ENCODE measurements at places on chromosomes 1 and 21.

GRCh38 chr1:12554521-12555305 is 63.3 kb downstream of the DHRS3 start:
- no peak for DNase-seq

DNA sequence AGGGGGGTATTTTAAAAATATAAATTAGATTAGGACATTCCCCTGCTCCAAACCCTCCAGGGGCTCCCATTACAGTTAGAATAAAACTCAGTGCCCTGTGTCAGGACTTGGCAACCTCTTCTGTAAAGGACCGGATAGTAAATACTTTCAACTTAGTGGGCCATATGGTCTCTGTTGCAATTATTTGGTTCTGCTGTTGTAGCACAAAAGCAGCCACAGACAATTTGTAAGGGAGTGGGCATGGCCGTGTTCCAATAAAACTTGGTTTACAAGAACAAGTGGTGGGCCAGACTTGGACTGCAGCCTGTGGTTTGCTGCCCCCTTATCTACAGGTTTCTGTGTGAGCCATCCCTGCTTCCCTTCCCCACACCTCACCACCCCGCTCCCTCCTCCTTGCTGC is 92.0 kb downstream of the ACTL8 start:
- DNase-seq, result no peak

DNA sequence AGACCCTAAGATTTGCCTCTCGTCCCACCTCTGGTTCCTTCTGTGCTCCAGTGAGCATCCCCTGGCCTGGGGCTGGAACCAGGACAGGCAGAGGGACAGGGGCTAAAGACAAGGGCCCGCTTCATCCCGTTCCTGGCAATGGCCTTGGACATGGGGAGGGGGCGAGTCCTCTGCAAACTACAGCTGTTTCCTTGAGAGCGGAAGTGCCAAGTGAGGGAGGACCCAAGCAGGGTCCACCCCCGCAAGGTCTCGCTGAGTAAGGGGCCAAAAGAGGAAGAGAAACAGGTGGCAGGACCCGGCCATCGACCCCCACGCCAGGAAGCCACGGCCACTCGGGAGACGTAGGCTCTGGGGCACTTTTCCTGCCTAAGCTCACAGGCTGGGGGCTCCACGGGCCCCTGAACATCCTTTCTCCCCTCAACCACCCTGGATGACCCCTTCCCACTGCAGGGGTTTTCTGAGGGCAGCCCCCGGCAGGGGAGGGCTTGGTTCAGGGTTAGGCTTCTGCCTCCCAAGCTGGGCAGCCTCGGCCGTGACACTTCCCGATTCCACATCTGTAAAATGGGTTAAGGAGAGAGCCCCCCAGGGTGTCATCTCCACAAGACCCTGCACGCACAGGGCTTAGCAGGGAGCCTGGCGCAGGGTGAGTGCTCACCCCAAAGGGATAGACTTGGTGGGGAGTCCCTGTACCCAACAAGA is 17.9 kb upstream of the PLEKHG5 start:
- DNase-seq, result peak; percentile 33

DNA sequence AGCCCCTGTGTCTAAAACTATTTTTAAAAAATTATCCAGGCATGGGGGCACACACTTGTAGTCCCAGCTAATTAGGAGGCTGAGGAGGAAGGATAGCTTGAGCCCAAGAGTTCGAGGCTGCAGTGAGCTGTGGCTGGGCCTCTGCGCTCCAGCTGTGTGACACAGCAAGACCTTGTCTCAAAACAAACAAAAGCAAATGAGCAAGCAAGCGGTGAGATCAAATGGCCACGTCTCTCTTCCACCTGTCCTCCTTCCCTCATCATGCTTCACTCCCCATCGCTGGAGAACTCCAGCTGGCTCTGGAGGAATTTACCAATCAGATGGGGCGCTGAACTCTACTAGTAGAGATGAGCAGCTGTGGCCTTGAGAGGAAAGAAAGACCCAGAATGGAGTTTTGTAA is 14.0 kb upstream of the REN start:
- DNase-seq, result no peak

- no peak for DNase-seq
These were observed 10.2 kb upstream of the HSD3B2 start for GRCh38 chr1:119404736-119405135.

- no peak for DNase-seq
These were observed 21.6 kb upstream of the GUCA2A start for GRCh38 chr1:42186152-42186551.

DNA sequence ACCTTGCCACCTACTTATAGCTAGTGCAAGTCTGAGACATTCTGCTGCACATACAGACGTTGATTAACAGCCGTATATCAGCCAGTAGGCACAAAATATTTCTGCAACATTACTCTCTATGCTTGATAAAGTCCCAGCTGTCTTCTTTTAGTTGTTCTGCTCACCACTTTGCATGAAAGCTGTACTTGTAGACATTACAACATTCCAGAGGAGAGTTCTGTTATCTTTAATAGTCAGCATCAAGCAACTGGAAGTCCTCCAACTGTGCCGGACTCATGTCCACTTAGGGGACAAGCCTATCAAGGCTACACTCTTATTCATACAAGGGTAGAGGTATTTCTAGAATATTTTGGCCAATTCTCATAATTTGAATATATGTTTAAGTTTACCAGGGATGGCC is 50.0 kb downstream of the CACHD1 start:
- DNase-seq, result peak; percentile 52

- no peak for DNase-seq
These were observed 35.6 kb upstream of the RRP15 start for GRCh38 chr1:218249338-218250140.

DNA sequence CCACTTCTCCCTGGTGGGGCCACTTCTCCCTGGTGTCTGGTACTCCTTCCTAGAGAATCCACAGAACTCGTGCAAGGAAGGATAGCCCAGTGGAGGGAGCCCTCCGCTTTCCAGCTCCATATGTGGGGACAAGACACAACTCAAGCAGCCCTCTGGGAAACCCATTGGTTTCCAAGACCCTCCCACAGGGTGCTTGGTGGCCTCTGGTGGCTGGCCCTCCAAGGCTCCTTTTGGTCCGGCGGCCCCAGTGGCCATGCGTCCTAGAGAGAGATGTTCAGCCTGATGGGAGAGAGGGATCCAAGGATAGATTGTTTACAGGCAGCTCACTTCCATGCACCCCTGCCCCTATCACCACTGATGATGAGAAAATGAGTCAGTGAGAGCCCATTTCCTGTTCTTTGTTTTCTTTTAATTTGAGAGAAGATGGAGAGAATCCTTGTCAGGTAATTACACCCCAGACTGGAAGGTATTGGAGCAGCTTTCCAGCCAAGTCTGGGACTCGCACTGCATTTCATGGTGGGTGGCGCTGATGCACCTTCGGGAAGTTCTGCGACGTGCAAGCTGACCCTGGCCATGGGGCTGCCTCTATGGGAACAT is 486.2 kb upstream of the VAMP3 start:
- DNase-seq, result no peak

DNA sequence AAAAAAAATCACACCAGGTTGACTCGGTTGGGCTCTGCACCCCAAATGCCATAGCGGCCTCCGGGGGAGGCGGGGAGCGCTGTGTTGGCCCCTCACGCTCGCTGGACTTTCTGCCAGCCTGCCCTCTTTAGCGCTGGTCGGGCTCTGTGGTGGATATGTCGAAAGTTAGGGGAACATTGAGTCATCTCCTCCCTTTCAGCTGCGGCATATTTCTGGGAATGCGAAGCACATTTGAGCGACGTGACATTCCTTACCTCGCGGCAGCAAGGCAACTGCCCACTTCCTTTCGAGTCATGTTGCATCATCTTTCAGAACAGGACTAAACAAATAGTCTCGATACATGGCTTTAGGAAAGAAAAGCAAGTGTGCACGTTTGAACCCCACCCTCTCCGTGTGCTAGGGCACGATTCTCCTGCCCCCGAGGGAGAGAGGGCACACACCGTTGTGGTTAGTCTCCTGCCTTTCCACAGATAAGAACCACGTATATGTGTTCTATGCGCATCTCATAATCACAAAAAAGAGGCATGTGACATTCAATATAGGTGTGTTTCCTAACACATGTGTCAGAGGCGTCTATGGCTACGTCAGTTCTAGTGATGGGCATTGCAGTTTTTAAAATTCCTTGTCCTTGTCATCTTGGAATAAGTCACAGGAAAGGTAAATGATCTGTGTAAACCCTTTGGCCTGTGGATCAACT is 105.9 kb upstream of the SLC45A1 start:
- DNase-seq, result peak; percentile 74

DNA sequence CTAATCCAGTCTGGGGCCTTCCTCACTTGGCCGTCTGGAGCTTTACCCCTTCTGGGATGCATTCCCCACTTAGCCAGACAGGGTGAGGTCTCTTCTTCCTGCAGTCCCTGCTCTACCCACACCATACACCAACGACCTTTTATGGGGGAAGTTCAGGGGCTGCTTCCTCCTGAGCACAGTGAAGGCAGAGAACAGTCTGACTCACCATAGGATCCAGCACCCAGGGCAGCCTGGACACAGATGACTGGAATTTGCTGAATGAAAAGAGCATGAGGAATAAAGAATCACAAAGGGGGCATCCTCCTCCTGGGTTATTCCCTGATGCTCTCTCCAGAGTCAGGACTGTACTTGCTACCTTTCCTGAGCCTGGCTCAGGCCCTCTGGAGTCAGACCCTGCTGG is 4.6 kb upstream of the FOXE3 start:
- DNase-seq, result no peak

DNA sequence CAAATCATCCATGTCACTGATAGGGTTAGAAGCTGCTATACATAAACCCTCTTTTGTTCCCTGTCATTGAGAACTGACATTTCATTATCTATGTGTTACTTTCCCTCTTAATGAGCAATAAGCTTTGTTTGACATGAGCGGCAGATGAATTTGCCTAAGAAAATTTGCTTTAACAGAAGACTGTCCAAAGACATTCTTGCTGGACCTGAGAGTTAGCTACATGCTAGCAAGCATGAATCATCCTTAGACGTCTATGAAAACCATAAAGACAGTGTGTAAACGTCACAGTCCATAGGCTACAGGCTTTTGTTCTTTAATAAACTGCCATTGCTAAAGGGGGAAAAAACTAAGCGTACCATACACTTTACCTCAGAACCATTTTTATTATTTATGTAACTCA is 73.1 kb downstream of the TNFSF4 start:
- no peak for DNase-seq

- DNase-seq, result no peak
These were observed 17.5 kb downstream of the COL9A2 start for GRCh38 chr1:40299366-40300248.

DNA sequence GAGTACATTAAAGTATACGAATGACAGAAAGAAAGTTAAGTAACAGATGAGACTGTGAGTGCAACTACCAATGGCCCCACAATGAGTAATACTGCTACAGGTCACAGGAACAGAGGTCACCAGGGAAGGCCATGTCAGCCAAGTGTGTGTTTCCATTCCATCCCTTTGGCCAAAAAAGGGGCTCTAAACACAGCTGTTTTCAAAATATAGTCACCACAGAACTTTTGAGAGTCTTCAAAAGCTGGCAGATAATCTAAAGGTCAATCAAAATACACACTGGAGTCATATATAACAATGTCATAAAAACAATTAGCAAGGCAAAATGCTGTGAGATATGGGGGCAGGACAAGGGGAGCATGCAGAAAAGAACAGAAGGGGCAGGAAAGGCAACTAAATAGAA is 10.2 kb downstream of the USP24 start:
- no peak for DNase-seq

GRCh38 chr1:160108888-160109662 is 6.5 kb upstream of the ATP1A2 start:
- peak; percentile 65 for DNase-seq

GRCh38 chr1:172380441-172381244 is 39.8 kb upstream of the C1orf105 start:
- DNase-seq, result no peak

DNA sequence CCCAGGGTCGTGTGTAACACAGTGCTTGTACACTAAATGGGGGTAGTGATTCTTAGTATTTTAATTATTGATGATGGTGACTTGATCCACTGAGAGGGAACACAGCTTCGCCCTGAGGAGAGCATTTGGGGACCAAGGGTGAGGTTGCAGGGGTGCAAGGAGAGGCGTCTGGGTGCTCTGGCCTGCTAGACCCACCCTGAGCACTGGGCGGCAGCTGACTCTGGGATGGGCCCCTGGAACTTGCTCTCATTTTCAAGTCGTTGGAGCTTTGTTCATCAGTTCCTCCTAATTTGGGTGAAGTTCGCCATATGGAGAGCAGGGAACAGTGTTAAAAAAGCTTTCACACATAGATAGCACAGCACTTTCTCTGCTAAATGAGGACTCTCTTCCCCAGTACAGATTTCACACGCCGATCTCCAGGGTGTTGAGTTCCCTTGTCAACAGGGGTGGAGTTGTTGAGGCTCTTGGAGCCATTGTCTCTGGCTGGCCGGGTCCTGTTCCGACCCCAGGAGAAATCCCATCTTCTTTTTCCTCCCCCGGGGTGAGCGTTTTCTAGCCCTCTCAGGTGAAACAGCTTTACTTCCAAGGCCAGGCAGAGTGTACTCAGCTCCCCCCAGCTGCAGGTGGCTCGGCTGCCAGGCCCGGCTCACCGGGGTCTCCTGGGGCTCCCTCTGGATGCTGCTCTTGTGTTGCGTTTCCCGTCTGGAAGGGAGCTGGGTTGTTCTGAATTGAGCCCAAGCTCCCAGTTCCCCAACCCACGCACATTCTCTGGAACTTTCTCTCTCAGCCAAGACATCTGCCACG is 367.4 kb downstream of the RPS6KC1 start:
- no peak for DNase-seq

All from right cardiac atrium (tissue), 5 donors.